ENCODE measurements at places on chromosomes 12 and 14.

DNA sequence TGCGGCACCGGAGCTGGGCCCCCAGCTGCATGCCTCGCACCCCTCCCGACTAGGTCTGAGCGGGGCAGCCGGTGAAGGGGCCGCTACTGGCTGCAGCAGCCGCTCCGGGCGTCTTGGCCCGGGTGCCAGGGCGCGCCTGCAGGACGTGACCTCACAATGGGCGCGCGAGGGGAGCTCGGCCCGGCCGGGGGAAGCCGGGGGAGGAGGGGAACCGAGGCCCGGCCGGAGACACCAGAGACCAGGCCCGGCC is 353 bp downstream of the BAG5 start:
- DNase-seq = no peak

- no peak for DNase-seq
Measured at GRCh38 chr12:48980389-48980952, 2.3 kb downstream of the WNT1 start.

DNA sequence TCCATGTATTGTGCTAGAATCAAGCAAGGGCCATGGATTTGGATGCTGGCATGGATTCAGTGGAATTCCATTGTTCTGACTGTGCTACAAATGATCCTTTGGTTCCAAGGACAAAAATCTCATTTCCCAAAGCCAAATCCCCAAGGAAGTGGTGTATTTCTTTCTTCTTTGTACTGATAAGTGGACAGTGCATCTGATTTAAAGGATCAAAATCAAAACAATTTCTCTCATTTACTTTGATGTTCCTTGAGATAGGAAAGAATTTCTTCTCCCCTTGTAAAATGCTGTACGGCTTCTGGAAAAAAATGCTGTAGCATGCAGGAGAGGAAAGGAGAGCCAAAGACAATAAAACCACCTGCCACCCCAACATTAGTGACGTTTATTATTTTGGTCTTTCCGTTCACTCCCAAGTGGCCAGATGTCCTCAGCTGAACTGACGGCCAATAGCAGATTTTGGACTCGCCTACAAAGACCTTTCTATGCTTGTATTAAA is 185.7 kb downstream of the PRKD1 start:
- no peak for DNase-seq

DNA sequence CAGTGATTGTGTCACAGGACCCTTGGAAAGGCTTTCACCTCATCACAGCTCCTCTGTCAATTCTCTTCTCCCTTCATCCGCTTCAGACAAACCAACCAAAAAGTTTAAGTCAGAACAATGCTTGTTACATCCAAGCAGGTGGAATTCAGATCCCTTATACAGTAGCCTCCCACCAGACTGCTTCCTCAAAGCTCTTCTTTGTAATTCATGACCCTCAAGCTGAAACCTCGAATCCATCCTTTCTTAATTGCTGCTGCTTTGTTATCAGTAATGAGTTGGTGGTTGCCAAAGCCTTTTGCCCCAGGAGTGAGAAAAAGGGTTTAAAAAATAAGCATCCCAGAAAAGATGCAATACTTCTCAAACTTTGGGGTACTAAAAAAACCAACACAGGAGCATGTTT is 9.5 kb downstream of the BEST3 start:
- DNase-seq = no peak

- DNase-seq = no peak
Measured at GRCh38 chr14:74843653-74844052, 32.3 kb downstream of the PROX2 start.

DNA sequence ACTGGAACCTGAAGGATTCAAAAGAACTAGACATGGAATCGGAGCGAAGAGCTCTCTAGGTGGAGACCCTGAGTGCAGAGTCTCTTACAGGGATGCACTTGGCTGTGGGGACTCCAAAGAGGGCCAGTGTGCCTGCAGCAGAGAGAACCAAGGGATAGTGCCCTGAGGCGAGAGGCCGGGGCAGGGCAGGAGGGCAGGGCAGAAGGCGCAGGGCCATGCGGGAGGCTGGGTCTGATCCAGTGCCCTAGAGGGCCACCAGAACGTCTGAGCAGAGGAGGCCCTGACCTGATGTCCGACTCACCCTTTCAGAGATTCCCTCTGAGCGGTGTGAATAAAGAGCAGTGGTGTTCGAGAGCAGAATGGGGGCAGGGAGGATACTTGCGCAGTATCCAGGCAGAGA is 205.4 kb upstream of the FKBP4 start:
- no peak for DNase-seq

DNA sequence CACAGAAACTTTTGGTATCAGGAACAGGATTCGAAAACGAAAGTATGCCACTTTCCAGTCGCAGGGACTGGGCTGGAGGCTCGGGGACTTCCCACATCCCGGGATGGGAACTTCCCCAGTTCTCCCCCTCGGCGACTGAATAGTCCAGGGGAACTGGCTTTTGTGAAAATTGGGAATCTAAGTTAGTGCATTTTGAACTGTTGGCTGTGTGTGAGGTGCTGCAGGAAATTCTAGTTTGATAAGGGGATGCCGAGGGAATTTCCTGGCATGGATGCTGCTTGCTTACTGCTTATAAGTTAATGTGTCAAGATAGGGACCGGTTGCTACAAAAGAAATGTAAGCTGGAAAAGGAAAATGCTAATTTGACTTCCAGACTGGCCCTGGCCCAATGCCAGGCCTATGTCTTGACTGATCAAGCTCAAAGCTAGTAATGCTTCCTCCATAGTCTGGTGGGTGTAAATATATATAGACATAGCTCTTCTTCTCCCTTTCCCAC is 73.4 kb upstream of the EIF5 start:
- peak; percentile 3 for DNase-seq

DNA sequence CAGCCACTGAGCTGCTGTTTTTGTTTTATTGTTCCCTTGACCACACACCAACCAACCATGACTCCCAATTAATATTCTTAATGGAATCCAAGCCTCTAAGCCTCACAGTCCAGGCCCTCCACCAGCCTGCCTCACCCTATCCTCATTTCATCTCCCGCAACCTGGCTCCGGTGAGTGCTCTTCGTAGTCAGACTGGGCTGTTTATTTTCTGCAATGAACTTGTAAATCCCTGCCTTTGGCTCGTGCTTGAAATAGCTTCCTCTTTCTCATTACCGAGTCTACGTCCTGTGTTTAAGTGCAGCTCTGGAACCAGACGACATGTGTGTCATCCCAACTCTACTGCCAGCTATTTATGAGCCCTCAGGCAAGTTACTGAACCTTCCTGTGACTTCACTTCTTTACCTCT is 12.4 kb upstream of the ETFBKMT start:
- DNase-seq = no peak

DNA sequence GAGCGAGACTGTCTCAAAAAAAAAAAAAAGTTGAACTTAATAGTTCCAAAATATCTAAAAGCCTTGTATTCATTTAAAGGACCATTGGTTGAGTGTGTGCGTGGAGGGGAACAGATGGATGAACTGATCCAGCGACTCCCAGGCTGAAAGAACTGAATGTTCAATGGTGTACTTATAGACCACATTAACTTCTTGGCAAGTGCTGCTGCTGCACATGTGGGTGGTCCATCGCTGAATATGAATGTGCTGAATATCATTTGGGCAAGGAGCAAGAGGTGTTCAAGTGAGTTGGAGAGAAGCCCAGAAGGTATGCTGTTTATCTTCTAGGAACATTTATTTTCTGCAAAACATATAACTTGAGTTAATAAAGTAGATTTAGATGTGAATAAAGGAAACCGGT is 289.0 kb upstream of the RPL10L start:
- no peak for DNase-seq

GRCh38 chr12:121980191-121980891 is 41.3 kb upstream of the BCL7A start:
- DNase-seq = peak; percentile 25

- DNase-seq = no peak
Measured at GRCh38 chr12:132429602-132429945, 60.4 kb upstream of the FBRSL1 start.

GRCh38 chr14:97025722-97026121 is 228.5 kb downstream of the VRK1 start:
- no peak for DNase-seq

DNA sequence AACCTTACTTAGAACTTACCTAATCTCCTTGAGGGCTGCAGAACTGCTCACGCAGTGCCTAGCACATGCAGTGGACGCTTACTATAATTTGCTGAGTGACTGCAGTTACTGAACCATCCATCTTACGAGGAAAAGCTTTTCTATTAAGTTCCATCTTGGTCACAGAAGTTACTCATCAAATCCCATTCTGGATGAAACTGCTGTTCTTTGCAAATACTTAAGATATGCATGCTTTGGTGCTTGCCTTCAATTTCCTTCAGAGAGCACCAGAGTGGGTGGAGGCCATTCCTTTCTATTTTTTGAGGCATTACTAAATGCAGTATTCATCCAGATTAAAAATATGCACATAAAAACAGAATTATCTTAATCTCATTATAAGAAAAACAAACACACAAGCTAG is 17.7 kb upstream of the PELI2 start:
- no peak for DNase-seq

- no peak for DNase-seq
Measured at GRCh38 chr14:93961620-93962019, 14.8 kb downstream of the ASB2 start.

- no peak for DNase-seq
Measured at GRCh38 chr14:82009076-82009475, 475.4 kb upstream of the SEL1L start.

DNA sequence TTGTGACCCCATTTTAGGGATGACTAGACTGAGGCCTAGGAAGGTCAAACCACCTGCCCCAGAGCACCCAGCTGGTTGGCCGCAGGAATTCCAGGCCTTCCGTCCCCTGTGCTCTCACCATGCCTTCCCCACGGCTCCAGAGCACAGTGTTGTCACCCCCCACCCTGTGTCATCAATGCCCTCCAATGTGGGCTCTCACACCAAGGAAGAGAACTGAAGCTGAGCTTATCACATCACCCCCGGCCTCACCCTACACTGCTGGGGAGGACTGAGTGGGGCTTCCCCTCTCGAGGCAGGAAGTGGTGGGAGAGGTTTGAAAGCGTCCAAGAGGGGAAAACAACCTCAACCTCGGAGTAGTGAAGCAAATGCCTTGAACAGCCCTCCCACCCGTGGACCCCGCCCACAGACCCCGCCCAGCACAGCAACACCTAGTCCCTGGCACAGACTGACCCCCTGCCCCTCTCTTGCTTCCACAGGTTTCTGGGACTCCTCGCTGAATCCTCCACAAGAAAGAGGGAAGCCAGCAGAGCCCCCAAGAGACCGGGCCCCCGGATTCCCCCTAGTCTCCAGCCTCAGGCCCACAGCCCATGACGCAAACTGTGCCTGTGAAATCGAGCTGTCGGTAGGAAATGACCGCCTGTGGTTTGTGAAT is 97.2 kb downstream of the LGMN start:
- DNase-seq = peak; percentile 87

All from CD4-positive, alpha-beta T cell treated with Interferon alpha-2 for 1 hour (primary cell).